ENCODE measurements at places on chromosomes 6 and 20.

- DNase-seq = no peak
Measured at GRCh38 chr6:163735076-163735475, 320.6 kb downstream of the QKI start.

GRCh38 chr6:38750968-38751615, 36.0 kb downstream of the DNAH8 start:
- no peak for DNase-seq

DNA sequence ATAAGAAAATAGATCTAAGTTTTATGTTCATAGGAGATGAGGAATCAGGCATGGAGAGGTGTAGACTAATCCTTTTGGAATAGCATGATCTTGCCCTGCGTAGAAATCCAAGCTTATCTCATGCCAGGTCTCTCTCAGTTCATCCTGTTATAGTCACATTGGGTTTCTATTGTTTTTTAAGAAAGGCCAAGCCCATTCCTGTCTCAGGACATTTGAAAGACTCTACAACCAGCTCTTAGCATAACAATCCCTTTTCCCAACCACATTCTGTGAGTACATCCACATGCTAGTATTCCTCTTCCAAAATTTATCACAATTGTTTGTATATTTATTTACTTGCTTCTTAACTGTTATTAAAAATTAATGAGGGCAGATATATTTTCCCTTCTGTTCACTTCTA, 130.3 kb downstream of the MMUT start:
- no peak for DNase-seq

DNA sequence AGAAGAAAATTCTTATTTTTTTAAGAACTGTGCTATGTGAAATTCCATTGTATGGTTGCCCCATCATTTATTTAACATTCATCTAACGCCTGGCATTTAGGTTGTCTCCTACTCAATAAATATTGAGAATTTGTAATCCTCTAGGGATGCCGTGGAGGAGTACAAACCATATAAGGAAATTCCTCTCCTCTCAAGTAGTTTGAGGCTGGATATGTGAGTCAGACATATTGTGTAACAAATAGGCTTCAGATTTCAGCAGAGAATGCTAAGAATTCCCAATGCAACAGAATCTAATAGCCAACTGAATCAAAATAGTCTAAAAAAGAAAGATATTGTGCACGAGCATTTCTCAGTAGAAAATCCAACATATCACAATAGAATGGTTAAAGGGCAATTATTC, 174.7 kb downstream of the OTOR start:
- DNase-seq = no peak

DNA sequence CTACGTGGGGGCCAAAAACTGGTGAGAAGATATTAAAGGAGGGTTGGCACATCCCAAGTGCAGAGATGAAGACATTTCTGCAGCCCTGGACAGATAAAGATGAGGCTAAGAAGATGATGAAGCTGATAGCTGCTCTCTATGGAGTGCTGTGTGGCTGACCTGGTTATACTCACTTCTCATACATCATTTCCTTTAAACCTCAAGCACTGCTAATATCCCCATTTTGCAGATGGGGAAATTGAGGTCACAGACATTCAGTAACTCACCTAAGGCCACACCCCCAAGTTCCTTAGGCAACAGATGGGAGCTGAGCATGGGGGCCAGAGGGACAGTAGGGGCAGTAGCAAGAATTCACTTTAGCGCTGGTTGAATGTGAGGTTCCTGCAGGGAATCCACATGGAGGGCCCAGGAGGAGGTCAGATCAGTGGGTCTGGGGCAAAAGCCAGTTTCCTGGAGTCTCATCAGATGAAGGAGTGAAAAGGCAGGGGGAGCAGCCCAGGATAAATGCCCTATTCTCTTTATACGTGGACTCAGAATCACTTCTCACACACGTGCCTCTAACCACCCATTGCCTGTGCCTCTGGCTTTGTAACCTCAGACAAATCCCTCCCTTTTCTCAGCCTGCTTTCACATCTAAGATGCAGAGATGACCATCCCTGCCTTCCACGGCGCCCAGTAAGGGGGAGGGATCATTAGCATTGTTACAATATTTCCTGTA, 125.8 kb downstream of the NFATC2 start:
- no peak for DNase-seq

All from stimulated activated CD8-positive, alpha-beta memory T cell treated with anti-CD3 and anti-CD28 coated beads, Interleukin-4, amount 100 ng/mL, for 1 hour (primary cell).